ENCODE measurements at places on chromosomes 7 and 10.

DNA sequence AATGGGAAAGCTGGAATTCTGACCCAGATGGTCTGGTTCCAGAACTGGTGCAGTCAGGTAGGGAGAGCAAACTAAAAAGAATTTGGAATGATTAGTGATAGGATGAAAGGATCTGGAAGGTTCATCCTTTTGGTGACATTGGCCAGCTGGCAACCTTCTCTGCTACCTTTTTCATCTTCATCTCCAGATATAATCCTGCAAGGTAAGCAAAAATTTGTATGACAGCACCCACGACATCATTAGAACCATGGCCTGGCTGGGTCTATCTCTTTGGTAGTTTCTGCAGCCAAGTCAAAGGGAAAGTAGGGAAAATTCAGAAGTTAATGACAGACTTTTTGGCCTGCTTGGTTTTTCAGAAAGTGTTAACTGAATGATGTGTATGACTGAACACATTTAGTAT lies 188.9 kb upstream of the MALRD1 start:
- DNase-seq = no peak

GRCh38 chr7:36188266-36188665 lies 35.2 kb downstream of the EEPD1 start:
- no peak for DNase-seq

GRCh38 chr7:101529560-101529959 lies 99.5 kb downstream of the MYL10 start:
- DNase-seq = no peak

DNA sequence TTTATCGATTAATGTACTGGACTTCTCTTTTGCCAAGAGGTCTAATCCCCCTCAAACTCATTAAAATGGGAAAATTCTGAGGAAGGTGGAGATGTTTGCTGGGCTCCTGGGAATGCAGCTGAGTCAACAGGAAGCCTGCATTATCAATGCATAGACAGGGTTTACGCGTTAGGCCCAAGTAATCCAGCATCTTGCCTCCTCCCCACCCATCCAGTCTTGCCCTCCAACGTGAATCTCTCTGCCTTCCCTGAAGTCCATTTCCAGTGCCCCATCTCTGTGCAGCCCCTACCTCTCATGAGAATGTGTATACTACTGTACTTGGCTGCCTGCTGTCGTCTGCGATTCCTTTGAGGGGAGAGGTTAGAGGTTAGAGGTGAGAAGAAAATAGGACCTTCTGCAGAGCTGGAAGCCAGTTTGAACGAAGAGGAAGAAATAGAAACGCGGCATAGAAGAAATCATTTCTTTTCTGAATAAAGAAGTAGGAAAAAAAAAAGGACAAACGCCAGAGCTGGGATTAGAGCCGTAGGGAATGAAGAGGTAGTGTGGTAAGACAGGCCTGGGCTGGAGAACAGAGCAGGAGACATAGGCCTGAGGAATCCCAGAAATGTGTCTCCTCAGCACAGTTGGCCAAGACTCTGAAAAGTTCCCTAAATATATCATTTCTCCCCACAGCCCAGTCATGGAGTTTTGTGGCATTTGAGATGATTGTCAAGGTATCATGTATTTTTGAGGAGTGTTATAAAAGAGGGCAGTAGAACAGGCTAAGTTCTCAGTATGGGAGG lies 75.6 kb downstream of the MYOF start:
- DNase-seq = no peak

DNA sequence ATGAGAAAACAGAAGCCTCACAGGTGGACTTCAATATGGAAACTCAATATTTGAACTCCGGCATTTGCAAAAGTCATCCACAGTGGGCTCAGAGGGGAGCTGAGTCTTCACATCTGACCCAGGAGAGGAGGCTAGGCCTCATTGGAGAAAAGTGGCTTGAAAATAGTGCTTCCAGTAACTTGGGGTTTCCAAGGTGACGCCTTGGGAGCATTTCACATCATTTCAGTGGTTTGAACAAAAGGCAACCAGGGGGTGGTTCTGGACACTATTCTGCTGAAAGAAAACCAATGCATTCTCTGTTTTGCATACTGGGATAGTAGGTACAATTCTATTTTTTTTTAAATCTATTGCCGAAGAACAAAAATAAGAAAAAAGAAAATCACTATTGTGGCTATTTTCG lies 599.2 kb upstream of the POM121L12 start:
- DNase-seq = no peak

DNA sequence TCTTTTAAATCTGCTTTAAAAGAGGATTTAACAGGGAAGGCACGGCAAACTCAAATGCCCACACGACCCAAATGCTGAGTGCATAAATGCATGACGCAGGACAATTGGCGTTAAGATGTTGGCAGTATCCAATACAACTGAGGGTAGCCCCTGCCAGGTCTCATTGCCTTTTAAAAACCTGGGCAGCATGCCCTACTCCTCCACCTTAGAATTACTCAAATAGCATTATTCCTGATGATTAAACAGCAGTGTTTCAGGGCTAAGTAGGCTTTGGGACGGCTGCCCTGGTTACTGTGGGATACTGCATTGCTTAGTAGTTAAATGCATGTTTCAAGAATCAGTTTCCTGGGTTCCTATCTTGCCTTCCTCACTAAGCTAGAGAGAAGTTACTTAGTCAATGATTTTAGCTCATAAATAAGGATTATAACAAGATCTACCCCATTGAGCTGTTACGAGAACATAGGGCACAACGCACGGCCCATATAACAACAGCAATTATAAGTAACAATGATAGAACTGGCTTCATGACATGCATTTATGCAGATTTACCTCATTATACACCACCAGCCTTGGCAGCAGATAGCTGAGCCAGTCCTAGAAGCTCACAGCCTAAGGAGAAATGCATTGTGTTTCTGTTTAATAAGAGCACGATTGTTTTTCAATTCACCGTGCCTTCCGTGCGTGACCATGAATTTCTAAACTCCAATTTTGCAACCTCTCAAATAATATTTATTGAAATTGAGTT lies 7.9 kb downstream of the TUBAL3 start:
- DNase-seq = no peak

DNA sequence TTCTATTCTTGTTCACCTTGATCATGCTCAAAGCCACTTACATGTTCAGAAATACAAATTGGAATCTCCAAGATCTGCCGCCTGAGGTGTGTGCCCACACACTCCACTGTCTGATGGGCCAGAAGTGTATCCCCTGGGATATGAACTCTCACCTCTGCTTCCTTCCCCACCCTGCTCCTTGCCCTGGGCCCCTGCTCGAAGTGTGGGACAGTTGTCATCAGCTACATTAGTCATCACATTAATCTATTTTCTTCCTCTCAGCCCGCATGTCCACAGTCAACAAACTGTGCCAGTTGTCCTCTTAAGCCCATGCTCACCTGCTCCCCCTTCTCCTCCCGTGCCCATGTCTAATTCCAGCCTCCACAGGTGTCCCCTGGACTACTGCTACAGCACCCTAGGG lies 154.7 kb downstream of the PTPN20 start:
- no peak for DNase-seq

DNA sequence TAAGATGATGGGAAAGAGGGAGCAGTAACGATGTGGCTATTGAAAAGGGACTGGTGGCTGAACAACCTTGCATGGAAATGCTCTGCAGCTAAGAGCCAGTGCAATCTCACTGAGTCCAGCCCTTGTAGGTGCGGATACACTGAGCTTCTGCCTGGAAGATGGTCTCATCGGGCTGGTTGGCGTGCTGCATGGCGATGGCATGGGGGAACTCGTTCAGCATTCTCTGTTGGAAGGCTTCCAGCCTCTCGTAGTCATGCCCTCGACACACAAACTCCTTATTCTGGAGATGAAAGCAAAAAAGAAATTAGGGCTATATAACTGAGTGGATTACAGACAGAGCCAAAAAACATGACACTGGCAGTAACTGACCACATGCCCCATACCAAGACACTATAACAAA lies 197.8 kb upstream of the IMMP2L start:
- no peak for DNase-seq

DNA sequence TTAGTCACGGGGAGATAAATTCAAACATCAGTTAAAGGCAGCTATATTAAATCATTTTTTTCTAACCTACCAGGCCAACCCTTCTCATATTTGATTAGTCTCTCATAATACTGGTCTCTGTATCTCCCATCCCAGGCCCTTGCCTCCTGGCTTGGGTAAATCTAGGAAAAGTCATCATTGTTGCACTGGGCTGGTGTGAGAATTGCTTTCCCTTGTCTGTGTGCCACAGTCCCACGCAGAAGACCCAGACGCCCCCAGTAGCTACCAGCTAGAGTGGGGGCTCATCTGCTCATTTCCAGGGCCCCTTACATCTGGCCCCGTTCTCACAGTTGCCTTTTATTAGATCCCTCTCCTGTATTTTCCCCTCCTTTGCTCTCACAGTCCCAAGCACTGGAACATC lies 67.6 kb upstream of the VIPR2 start:
- DNase-seq = no peak

DNA sequence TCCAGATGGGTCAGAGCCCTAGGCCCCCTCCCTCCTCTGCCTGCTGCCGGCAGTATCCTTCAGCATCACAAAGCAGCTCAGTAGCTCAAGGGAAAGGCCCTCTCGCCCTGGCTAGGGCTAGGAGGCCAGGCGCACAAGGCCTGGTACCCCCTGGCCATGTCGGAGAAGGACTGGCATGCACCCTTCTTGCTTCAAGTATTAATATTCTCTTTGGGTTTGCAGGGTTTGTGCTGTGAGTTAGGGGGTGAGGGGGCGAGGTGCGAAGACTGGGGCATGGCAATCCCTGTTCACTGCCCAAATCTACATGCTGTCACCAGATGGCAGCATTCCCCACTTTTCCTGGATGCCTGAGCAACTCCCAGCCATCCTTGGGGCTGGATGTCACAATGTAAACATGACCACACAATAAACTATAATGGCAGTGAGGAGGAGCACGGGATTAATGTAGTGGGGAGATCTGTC lies 105.2 kb downstream of the NEURL1 start:
- no peak for DNase-seq

DNA sequence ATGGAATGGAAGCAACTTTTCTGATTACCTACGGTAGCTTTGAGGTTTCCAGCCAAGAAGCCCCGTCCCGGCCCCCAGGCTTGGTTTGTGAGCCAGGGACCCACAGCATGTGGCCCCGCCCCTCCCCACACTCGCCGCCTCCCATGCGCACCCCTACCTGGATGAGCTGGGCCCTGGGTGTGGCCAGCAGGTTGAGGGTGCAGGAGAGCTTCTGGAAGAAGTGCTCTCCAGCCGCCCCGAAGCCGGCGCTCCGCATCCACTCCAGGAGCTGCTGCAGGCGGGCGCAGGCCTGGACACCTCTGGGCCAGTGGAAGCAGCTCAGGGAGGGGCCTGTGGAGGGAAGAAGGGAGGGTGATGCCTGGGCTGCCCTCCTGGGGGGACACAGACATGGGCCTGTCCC lies 39.7 kb downstream of the AP5Z1 start:
- no peak for DNase-seq

DNA sequence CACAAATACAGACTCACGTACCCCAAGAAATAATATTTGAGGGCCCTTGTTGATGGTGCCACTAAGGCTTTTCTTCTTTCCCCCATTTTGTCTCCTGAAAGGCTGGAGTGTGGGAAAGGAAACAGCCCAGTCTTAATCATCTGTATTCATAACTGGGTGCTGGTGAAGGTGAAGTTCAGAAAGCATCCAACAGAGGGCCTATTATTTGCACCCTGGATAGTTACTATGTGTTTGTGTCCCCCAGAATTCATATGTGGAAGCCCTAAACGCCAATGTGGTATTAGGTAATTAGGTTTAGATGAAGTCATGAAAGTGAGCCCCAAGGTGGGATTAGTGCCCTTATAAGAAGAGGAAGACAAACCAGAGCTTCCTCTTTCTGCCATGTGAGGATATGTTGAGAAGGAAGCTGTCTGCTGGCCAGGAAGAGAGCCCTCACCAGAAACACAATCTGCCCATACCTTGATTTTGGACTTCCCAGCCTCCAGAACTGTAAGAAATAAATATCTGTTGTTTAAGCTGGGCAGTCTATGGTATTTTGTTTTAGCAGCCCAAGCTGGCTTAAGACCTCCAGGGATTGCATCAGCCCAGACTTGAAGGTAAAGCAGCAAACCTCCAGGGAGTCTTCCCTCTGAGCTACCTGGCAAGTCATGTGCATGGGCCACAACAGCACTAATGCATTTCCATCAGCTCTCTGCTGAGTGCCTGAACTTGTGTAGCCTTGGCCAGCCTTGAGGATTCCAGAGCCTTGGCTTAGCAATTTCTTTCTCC lies 90.0 kb upstream of the ADRB1 start:
- DNase-seq = peak; percentile 17

GRCh38 chr10:121942749-121943416 lies 15.1 kb upstream of the ATE1 start:
- no peak for DNase-seq

- no peak for DNase-seq
These were observed 222.1 kb downstream of the FANK1 start for GRCh38 chr10:126118476-126118875.

DNA sequence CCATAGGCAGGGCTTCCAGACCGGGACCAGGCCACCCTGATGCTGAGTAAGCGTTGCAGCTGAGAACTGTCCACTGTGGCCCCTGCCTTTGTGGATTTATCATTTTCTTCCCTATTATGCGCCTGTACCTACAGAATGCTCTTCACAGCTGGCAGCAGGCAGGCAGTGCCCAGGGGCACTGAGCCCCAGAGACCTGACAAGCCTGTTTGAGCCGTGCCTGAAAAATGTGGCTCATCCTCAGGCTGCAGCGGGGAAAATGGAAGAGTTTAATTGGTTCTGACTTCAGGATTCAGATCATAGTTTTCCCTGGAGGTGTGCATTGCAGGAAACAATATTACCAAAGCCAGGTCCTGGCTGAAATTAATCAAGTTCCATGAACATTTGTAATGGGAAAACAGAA lies 200.2 kb downstream of the ZNF438 start:
- no peak for DNase-seq

DNA sequence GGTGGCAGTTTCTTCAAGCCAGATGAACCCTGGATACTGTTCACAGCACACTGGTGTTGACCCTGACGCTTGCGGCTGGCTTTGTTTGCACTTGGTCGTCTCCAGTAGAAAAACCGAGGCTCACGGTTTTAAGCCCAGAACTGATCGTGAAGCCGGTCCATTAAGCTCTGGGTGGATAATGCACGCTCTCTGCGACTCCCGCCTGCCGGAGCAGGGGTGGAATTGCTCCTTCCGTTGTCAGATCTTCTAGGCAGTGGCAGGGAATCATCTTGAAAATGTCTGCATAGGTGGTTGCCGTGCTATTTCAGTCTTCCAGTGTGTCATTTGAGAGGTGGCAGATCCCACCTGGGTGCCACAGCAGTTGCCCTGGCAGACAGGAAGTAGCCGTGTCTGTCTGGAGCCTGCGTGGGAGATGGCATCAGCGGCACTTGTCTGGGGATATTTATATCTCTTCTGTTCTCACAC lies 35.9 kb upstream of the AP5Z1 start:
- DNase-seq = no peak

GRCh38 chr10:16819026-16819425 lies 1.8 kb upstream of the RSU1 start:
- DNase-seq = no peak

- DNase-seq = no peak
These were observed 27.1 kb upstream of the SEMA4G start for GRCh38 chr10:100942229-100942628.
